Heart right ventricle (tissue), 16 donors: ENCODE measurements at places on chromosomes 7 and 10. TPM values are rescaled to one million over a fixed set of nuclear protein-coding genes. Genes with fewer than 3 reads are reported as not detected.
A peak's percentile ranks its signal among the peaks of the same experiment; 100 is the strongest.

The TEX47 gene
- not detected for polyA plus RNA-seq

DNA sequence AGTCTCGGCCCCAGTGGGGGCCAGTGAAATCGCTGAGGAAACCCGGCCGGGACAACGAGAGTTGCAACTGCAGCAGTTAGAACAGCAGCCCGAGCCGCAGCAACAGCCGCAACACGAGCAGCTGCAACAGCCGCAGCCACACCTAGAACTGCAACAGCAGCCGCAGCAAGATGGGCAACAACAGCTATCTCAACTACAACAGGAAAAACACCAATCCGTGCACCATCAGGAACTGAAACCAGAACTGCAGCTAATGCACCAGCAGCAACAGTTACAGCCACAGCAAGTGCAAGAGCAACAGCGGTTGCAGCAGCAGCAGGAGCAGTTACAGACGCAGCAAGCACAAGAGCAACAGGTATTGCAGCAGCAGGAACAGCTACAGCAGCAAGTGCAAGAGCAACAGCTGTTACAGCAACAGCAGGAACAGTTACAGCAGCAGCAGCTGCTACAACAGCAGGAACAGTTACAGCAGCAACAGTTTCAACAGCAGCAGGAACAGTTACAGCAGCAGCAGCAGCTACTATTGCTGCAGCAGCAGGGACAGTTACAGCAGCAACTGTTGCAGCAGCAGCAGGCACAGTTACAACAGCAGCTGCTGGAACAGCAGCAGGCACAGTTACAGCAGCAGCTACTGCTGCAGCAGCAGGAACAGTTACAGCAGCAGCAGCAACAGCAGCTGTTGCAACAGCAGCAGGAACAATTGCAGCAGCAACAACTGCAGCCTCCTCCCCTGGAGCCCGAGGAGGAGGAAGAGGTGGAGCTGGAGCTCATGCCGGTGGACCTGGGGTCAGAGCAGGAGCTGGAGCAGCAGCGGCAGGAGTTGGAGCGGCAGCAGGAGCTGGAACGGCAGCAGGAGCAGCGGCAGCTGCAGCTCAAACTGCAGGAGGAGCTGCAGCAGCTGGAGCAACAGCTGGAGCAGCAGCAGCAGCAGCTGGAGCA, 6.1 kb downstream of the ZNF853 start:
- no peak for DNase-seq

DNA sequence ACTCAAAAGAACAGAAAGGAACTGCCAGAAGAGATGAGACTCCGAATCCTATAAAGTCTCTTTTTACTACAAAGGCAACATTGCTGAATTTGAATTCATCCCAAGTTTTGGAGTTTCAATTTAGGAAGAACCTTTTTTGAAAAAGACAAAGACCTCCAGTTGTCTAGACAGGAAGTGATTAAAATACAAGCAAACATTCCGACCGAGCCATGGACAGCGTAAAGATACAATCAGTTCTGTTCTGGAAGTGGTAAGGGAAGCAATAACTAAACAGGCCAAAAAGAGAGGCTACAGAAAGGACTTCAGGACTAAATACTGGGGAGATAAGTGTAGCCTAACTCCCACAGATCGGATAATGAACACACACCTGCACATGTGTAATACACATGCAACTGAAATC, 101.0 kb downstream of the SMURF1 start:
- no peak for DNase-seq

The MTURN gene
- polyA plus RNA-seq, result 11.0 TPM

The CCL24 gene
- polyA plus RNA-seq, result not detected

The PHYH gene
- 56.7 TPM for polyA plus RNA-seq

DNA sequence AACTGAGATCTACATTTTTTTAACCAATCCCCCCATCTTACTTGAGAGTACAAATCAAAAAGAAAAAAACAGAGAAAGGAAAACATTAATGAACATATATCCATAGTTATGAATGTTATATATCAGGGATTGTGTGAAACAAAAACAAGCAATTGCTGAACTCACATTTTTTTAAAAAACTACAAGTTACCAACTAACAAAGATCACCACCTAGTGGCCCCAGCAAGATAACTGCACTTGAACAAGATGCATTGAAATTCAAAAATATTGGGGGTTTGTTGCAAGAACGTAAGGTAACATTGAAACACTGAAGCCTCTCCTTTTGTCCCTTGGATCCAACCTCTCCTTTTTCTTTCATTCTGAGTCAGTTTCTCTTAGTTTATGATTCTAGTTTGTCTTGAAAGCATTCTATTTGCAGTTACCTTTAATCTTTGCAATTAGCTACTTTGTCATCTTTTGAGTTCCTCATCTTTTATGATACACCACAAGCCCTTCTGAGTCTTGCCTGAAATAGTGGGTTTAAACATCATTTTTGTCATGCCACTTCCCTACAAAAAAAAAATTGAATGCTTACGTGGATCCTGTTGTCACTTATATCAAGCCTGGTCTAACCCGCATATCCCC, 87.3 kb upstream of the TES start:
- DNase-seq, result no peak

DNA sequence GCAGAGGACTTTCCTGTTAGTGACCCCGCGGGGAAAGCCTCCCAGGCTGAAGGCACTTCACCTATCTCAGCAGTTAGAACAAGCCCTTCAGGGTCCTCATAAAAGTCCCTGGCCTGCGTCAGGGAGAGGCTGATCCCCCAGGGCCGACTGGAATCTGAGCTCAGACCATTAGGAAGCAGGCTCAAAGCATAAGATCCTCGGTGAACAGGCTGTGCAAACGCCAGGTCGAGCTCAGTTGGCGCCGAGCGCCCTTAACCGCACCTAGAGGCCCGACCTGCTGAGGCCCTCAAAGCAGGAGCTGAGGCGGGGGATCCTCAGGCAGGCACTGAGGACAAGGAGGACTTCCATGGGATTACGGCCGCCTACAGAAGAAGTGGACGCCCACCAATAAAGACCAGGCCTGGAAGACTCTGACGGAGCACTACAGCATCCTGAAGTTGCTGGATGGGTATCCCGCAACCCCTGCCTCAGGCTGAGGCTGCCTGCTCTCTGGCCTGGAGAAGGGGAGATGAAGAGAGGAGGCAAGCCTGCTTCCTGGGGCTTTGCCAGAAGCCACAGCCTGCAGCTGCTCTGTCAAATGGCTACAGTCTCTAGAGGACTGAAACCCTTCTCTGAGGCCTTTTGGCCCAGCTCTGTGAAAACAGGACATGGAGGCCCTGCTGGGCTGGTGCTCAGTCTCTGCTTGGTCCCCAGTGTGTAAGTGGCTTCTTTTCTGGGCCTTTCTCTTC, 29.9 kb downstream of the LIPJ start:
- DNase-seq, result peak; percentile 33

DNA sequence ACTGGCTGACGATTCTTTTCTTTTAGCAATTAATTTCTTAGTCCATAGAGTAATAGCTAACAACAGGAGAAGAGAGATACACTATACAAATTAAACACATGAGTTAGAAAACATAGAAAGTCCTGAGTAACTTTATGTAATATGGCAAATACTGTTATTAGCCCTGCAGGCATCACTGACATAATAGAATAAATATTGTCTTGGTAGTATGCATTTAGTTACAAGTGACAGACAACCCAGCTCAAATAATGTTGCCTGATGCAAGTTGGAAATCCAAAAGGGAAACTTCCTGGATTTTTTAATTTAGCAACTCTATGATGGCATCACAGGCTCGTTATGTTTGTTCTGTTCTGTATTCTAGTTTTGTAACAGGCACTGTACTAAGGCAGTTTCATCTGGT, 95.1 kb downstream of the DKK1 start:
- DNase-seq, result no peak

DNA sequence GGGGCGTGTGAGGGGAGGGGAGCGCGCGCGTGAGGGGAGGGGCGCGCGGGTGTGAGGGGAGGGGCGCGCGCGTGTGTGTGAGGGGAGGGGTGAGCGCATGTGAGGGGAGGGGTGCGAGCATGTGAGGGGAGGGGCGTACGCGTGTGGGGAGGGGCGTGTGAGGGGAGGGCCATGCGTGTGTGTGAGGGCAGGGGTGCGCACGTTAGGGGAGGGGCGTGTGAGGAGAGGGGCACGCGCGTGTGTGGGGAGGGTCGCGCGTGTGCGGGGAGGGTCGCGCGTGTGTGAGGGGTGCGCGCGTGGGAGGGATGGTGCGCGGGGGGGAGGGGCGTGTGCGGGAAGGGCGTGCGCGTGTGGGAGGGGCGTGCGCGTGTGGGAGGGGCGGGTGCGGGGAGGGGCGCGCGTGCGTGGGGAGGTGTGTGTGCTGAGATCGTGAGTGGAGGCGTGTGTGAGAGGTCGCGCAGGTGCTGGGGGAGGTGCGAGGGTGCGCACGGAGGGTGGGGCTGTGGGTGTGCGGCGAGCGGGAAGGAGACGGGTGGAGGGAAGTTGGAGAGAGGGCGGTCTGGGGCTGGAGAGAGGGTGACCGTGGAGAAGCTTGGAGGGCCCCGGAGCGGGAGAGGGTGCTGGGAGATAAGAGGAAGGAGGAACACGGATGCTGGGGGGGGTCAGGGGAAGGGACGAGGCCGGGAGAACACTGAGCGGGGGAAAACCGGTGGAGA, 19.7 kb downstream of the MXI1 start:
- peak; percentile 82 for DNase-seq

The FAM171A1 gene
- 7.7 TPM for polyA plus RNA-seq

GRCh38 chr10:128043259-128044045, 82.8 kb downstream of the MKI67 start:
- DNase-seq, result no peak

DNA sequence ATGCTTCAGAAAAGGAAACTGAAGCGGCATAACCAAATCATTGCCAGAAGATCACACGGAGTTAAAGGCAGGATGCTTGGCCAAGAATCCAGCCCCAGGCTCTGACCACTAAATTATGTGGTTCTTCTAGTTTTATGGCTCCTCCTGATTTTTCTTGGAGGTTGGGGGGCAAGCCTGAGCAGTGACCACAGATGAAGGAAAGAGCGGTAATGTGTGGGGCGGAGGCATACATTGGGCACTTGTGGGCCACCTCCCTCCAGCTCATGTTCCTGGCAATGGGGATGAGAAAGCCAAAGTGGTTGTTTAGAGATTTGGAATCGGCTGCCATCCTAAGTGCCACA, 3.2 kb downstream of the TRPV6 start:
- DNase-seq, result no peak

GRCh38 chr10:108849688-108850087, 1073.6 kb downstream of the XPNPEP1 start:
- DNase-seq, result no peak

DNA sequence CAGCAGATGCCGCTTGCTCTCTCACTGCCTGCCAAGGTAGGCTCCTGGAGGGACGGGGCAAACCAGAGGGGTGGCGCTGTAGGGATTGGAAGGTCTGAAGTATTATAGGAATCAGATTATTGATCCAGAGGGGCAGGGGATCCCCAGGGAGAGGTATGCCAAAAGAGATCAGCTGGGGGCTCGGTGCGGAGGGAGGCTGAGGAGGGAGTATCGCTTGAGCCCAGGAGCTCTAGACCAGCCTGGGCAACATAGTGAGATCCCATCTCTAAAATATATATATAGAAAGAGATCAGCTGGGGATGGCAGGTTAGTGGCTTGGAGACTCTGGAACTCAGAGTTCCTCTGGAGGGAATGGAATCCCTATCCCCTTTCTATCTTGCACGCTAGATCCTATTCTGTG, 7.0 kb upstream of the PCOLCE start:
- no peak for DNase-seq

The SUN3 gene
- not detected for polyA plus RNA-seq

DNA sequence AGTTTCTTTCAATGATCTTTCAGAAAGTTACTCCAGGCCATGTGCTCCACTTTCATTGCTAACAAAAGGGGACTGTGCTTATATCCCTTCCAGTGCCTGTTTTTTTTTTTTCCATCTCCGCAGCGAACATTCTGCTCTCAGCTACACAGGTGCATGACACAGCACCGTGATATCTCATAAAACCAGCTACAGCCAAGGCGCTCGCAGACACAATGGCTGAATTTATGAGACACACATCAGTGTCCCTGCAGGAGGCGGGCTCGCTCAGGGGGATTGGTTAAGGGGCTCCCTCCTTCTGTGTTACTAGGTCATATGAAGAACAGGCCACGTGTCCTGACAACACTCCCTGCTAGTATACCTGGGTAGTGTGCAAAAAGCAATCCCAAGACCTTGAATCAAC, 245.5 kb downstream of the SKAP2 start:
- no peak for DNase-seq

DNA sequence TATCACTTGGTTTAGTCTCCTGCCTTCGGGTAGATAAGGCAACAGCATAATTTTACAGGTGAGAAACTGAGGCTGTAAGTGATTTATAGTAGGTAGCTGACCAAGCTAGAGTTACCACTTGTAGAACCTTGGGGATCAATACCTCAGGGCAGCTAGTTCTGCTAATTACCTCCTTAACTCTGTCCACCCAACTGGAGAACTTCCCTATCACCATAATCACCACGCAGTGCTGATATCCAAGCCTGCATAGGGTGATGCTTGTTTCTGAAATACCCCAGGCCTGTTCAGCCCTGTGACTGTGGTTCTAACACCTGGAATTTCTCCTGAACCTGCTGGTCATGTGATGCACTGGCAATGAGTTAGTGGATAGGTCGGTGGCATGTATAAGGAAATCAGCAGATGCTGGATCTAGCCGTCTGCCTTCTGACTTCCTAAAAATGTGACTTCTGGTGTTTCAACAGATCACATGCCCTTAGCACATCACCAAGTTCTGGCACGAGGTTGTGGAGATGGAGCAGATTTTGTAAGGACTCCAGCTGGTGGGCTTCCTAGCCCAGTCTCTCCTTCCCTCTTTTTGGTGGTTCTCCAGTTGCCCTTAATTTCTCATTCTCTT, 15.3 kb downstream of the PLAU start:
- no peak for DNase-seq

DNA sequence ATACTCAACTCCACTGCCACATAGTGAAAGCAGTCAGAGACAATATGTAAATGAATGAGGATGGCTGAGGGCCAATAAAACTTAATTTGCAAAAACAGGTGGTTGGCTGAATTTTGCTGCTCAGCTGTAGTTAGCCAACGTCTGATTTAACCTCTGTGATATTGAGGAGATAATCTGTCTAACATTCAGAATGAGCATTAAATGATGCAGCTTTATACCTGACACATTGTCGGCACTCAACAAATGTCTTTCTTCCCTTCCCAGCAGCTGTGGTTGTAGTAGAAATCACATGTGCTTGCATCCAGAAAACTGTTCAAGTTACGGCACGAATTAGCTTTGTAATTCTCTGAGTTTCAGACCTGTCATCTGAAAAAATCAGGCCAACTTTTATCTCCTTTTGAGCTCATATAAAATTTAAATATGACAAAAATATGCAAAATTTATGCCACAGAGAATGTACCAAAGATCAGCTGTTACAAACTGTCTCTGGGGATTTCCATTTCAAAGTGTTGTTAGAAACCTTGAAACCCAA, 1239.7 kb downstream of the GATA3 start:
- DNase-seq, result no peak

DNA sequence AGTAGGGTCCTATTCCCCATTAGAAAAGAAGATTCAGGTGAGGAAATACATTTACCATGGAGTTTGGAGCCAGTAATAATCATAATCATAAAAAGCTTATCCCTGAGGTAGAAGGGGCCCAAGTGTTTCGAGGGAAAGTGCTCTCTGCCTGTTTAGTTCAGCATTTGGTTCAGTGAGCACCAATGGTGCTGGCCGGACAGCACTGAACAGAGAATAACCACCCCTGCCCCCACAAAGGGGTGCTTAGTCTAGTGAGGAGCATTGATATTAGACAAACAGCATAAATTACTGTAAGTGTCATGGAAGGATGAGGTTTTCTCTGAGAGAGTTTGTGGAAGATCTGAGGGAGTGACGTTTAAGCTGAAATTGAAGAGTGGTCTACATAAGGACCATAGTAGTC, 21.6 kb upstream of the ATE1 start:
- no peak for DNase-seq

- DNase-seq, result no peak
These were observed 8.8 kb upstream of the ZCCHC24 start for GRCh38 chr10:79454259-79454658.
